ENCODE measurements at places on chromosomes 12 and 14.

GRCh38 chr12:60165781-60166180, 570.0 kb downstream of the SLC16A7 start:
- DNase-seq = no peak

GRCh38 chr14:101836135-101836534, 74.6 kb downstream of the PPP2R5C start:
- DNase-seq = no peak

- DNase-seq = no peak
Observed at GRCh38 chr12:94663702-94664101, 13.3 kb upstream of the TMCC3 start.

DNA sequence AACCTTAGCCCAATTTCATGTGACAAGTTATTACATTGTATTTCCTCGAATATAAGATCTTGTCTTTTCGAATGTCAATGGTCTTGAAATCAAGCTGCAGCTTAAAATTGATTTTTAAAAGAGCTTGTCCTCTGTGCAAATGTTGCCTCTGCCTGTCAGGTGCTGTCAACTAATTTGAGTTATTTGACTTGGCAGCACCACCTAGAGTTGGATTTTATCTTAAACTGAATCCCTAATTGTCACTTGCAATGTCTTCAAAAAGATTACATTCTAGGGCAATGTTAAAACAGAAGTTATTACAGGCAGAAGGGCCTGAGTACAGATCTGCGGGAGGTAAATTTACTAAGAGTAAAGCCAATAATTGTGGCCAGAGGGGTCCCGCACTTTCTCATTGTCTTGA, 26.2 kb upstream of the TUNAR start:
- DNase-seq = no peak

GRCh38 chr14:29892327-29892726, 35.3 kb downstream of the PRKD1 start:
- DNase-seq = no peak

DNA sequence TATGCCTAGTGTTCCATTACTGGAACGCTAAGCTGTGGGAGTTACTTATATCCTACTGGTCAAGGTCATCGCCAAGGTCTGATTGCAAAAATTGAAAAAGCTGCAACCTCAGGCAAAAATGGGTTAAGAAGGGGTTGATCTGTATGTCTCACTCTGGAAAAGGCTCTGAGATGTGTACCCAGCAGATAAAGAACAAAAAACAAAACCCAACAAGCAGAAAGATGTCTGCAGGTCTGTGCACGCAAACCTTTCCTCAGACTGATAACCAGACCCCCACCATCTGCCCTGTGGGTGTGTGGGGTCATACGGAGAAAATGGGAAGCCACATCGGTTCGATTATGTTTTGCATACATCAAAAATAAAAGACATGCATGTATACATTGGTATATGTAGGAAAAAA, 56.4 kb downstream of the TESC start:
- DNase-seq = no peak

- DNase-seq = no peak
Observed at GRCh38 chr12:7995266-7995963, 37.1 kb upstream of the FOXJ2 start.

DNA sequence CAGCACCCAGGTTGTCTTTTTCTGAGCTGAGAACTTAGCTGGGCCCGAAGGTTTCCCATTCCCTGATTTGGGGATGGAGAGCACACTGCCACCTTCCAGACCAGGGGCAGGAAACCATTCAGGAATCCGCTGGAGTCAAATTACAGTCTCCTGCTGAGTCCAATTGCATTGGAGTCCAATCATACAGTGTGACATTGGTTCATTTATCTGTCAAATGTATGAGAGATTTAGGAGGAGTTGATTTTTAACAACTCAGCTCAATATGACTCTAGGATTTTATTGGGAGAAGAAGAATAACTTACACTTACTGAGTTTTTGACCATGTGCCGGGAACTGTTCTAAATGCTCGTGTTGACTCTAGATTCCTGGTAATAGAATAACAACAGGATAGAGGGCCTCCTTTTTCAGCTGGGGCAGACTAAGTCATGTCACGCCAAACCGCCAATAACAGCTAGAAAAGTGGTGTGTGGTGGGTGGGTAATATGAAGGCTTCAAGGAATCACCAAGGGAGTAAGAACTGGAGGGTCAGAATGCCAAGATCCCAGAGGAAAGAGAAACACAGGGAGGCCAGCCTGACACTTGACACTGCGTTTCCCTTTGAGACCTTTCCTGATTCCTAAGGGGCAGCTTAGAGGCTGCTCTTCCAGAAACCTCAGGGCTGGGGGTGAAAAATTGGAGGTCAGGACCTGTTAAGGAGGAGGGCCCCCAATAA, 11.5 kb downstream of the SYNDIG1L start:
- DNase-seq = no peak

DNA sequence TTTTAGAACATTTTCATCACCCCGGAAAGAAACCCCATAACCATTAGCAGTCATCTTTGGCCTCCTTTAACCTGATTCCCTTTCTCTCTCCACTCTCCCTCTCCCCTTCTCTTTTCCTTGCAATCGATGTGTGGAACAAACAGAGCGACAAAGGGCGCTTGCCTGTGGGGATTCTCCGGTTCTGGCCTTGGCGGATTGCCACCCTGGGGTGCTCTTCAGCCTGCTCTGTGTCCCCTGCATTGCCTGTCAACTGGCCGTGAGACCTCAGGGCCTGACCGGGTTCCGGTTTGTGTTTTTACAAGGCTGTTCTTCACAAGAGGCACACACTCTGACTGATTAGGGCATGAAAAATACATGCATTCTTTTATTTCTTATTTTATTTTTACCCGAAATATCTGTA, 27.8 kb downstream of the LRTM2 start:
- DNase-seq = no peak

GRCh38 chr12:182381-182892, 31.5 kb downstream of the SLC6A12 start:
- DNase-seq = no peak

GRCh38 chr12:98424726-98425401, 90.5 kb upstream of the TMPO start:
- peak; percentile 90 for DNase-seq

- DNase-seq = no peak
Observed at GRCh38 chr12:11743423-11744409, 94.2 kb downstream of the ETV6 start.

DNA sequence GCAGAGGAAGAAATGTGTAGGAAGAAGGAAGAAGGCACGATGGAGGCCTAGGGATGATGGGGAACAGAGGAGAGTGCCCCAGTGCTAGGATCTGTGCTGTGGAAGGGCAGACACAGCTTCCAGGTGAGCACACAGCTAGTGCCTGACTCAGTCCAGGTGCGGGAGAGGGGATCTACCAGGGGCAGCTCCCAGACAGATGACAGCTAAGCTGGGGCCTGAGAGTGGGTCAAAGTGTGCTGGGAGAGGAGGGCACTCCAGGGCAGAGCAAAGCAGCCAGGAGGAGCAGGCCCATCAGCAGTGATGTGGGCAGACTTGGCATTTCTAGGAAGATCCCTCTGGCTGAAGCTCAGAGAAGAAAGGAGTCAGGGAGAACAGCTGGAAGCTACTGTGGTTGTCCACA, 36.7 kb downstream of the LRTM2 start:
- DNase-seq = no peak

GRCh38 chr12:122459211-122459610, 36.7 kb upstream of the CLIP1 start:
- DNase-seq = no peak

GRCh38 chr12:20011200-20011599, 357.1 kb upstream of the PDE3A start:
- no peak for DNase-seq

GRCh38 chr12:89497467-89497866, 27.1 kb downstream of the GALNT4 start:
- DNase-seq = no peak

DNA sequence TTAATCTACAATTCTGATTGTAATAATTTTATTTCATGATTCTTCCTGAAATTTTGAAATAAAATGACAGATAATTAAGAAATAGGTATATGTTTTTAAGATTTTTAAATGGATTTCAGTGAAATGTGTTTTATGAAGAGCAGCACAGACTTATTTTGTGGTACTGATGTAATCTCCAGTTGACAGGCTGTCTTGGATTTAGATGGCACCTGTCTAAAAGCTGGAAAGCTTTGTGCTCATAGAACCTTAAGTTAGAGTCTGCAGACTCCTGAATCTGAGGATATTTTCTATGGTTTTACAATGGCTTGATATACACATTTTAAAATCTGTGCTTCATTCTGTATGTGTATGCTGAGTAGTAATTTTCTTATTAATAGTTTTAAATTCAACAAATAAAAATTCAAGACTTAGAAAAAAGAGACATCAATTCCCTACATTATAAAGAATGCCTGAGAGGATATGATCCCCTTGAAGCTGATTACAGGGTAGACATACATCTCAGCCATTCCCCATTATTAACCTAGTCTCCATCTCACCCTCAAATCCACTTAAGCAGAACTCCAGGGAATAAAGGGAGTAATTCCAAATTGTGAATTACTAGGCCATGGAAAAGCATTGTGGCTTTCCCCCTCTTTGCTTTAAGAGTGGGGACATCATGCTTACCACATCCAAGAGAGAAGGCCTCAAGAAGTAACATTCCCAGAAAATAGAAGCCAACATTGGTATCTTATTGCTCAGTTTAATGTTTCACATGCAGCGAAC, 33.7 kb upstream of the ACSS3 start:
- DNase-seq = no peak

GRCh38 chr14:27123162-27123561, 525.3 kb upstream of the NOVA1 start:
- no peak for DNase-seq

DNA sequence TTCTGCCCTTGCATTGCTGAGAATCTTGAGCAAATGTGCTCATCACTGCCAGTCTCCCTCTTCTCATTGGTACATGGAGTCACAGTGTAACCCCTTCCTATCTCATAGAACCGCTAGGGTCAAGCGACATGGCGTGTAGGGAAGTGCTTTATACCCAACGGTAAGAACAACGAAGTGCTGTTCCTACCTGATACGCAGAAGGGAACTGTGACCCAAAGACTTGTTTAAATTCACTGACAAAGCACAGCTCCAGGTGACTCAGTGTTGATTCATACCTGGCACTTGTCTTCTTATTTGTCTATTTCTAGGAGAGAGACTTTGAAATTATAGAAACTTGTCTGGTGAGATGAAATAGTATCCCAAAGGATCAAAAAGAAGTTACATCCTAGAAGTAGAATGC, 53.7 kb downstream of the FBXL14 start:
- DNase-seq = no peak

DNA sequence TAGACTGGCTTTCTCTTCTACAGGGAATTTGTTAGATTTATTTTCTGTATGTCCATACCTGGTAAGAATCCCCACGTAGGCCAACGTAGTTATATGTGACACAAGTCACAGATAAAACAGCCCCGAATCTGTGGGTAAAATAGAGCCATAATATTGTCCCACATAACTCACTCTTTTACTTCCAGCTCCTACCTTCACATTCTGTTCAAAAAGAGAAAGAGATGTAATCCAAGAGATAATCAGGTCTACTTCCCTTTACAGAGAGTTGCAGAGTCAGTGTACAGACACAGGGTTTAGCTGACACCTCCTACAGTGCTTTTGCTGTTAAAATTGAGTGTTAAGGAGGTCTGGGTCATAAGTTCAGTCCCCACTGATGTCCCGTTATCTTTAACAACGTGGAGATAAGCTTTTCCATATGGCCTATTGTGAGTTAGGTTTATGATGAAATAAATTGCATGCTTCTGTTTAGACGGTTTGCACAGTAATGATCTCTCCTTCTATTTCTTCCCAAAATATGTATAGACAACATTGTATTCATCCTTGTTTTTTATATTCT, 446.5 kb downstream of the ADAMTS20 start:
- DNase-seq = no peak

DNA sequence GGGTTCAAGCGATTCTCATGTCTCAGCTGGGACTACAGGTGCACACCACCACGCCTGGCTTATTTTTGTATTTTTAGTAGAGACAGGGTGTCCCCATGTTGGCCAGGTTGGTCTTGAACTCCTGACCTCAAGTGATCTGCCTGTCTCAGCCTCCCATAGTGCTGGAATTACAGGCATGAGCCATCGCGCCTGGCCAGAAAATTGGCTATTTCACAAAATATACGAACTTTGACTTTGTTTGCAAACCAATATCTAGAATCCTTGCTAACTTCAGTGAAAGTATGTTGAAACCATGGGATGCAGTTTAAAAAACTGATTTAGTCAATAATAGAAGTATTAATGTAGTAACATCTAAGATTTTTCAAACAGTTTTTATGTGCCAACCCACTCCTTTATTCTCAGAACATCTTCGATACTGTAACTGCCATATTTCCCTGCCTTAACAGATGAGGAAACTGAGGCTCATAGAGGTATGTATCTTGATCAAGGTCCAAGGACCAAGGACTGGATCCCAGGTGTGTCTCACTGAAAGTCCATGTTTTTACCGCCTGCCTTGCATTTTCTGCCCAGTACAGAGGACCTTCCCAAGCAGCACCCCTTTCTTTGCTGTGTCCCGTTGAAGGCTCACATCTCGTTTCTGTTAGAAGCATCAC, 54.5 kb downstream of the SMOC1 start:
- no peak for DNase-seq

DNA sequence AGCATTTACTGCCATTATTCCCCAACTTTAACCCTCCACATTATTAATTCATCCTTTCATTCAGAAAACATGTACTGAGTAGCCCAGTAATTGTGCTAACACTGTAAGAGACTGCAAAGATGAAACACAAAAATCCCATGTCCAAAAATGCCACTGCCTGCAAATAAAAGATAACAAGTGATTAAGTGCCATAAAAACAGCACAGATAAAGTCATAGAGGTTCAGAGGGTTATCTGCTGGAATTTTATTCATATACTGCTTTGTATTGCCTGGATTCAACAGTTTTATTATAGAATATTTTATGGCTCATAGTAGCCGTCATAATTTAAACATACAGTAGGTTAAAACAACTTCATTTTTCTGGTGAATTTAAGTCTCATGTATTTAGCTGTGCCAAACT, 177.9 kb downstream of the KICS2 start:
- no peak for DNase-seq

GRCh38 chr12:54417712-54418440, 1.2 kb downstream of the ITGA5 start:
- DNase-seq = no peak

- DNase-seq = no peak
Observed at GRCh38 chr14:98999901-99000300, 272.1 kb downstream of the BCL11B start.

DNA sequence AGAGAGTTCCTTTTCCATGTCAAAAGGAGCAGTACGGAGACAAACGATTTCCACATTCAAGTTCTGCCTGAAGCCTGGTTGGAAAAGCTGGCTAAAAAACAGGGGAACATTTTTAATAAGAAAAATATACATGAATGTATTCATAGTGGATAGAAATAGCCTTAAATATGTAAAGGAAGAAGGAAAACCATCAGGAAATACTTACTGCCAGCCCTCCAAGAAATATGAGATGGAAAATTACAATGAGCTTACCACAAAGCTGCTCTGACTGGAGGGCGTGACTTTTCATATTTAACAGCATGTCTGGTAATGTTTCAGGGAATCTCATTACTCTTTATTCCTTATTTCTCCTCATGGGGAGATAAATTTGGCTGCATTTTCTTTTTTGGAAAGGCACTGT, 75.9 kb upstream of the ZDHHC17 start:
- DNase-seq = no peak

Data from glomerular endothelial cell (primary cell).